ENCODE measurements at places on chromosomes 1 and 21.
A peak's percentile ranks its signal among the peaks of the same experiment; 100 is the strongest.

DNA sequence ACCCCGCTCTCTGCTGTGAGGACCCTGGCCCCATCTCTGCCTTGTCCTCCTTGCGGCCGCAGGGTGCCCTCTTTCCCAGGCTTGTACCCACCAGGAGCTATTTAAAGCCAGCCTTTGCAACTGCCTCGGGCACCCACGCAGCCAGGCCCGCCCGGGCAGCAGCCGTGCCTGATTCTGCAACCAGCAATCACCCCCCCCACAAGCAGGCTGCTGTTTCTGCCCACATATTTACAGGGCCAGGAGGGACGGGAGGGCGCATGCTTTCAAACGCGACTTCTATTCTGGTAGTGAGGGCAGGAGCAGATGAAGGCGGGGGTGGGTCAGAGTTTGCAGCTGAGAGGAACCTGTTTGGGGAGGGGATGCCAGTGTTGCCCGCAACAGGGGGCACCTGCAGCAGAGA lies 13.6 kb downstream of the GABRD start:
- DNase-seq = no peak

GRCh38 chr1:227357171-227357926 lies 39.1 kb upstream of the CDC42BPA start:
- peak; percentile 69 for DNase-seq

GRCh38 chr1:56505792-56506743 lies 73.3 kb downstream of the PLPP3 start:
- no peak for DNase-seq

DNA sequence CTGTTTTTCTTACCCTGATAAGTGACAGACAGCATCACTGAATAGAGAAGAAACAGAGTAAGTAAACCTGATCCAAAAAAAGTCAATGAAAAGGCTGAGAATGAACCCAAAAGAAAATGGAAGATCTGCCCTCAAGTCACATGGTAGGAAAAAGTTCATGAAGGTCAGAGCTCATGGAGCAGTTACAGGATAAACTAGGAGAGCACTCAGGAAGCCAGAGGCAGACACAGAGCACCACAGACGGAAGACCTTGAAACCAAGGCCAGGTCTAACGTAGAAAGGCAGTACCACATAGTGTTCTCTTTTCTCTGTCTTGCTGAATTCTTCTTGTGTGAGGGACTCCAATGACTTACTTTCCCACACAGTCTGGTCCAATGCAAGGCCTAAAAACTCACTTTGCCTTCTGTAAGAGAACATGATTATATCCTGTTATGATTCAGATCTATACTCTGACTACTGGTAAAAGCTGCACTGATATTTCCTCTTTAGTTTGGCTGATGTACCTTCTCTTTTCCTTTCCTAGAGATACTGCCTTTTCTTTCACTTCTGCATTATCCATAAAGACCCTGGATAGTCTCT lies 40.8 kb downstream of the RTCA start:
- DNase-seq = no peak

GRCh38 chr1:152663098-152663497 lies at the start of gene LCE2D:
LCE2D (plus strand) TSS chr1:152663380; CDS start chr1:152664106, 726 bp downstream.
- no peak for DNase-seq

DNA sequence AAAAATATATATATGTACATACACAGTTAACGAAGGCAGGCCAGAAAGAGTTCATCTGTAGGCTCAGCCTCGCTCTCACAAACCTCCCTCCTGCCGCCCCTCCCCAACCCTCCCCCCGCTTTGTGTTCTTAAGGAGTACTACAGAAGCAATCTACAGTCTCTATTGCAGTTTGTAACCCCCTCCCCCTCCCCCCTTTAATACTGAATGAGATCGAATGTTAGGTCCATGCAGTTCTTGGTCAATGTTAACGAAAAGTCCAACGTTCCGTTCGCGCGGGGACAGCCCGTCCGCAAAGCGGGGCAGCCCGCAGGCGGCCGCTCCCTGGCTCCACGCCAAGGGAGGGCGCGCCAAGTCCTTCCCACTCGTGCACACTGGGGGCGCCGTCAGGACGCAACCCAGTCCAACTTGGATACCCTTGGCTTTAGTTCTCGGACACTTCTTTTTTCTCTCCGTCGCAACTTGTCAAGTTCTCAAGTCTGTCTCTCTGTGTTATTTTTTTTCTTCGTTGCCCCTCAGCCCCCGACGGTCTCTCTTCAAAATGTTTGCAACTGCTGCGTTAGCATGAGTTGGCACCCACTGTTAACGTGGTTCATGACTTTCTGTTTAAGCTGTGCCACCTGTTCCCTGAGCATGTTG lies 2.2 kb downstream of the JUN start:
- peak; percentile 60 for DNase-seq

DNA sequence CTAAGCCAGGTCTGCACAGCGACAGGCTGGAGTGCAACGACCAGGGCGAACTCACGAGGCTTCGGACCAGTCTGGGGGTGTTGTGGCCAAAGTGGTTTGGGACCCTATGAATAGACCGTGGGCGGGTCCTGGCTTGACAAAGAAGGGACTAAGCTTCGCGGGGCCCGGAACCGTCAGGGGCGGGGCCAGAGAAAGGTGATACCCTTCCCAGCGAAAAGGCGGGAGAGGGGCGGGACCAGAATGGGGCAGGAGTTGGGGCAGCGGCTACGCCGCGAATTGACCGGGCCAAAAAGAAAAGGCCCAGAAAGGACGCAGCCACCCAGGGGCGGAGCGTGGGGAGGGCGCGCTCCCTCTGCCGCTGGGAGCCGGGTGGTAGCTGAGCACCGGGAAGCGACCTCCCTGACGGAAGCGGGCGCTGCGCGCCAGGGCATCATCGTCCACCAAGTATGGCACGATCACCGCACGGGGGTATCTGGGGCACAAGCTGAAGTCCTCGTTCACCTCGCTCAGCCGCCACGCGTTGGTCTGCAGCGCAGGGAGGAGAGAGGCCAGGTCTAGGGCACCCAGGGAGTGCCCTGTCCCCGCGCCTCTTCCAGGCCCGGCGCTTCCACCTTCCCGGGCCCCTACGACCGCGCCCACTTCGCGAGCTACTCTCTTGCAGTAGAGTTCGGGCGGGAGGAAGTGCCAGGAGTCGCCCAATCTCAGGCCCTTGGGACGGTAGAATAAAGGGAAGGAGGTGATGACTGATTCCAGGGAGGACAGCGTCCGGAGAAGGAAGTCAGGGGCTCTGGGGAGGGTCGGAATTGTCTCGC lies 6.7 kb upstream of the FAM167B start:
- peak; percentile 78 for DNase-seq

DNA sequence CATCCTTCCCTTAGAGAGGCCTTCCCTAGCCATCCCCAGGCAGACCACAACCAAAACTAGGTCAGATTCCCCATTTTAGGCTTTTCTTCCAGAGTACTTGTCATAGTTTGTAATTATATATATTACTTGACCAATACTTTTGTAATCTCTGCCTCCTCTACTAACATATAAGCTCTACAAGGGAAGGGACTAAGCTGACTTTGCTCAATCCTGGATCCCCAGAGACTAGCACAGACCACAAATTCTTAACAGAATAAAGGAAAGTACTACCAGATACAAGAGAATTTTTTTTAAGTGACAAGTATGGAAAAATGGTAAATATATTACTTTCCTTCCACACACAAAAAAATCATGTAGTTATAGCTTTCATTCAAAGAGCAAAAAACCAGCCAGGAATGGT lies 2.0 kb downstream of the ZMYM6 start:
- no peak for DNase-seq

GRCh38 chr1:5513846-5514526 lies 478.2 kb downstream of the NPHP4 start:
- DNase-seq = no peak

- no peak for DNase-seq
Measured at GRCh38 chr1:89170170-89171066, 5.4 kb downstream of the GBP7 start.

DNA sequence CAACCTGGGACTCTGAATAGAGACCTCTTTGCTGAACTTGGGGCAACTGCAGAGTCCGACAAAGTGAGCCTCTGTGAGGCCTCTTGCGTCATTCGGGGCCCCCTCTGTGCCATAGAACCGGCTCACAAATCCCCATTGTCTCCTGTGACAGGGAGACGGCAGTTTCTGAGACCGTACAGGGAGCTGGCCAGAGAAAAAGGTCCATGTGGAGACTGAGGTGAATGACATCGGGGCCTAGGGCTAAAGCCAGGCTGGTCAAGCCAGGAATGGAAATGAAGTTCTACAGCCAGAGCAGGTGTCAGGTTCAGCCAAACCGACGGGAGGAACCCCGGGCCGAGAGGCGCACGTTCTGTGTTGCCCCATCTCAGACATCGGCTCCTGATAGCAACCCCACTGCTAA lies 37.1 kb upstream of the TRIM67 start:
- no peak for DNase-seq

- no peak for DNase-seq
Measured at GRCh38 chr1:55124470-55124869, 85.1 kb downstream of the PCSK9 start.

- no peak for DNase-seq
Measured at GRCh38 chr1:191034132-191034531, 556.5 kb upstream of the BRINP3 start.

GRCh38 chr1:17248781-17249180 lies at the start of gene PADI3:
PADI3 (plus strand) TSS chr1:17249098; CDS start chr1:17249138, 40 bp downstream.
- DNase-seq = no peak

DNA sequence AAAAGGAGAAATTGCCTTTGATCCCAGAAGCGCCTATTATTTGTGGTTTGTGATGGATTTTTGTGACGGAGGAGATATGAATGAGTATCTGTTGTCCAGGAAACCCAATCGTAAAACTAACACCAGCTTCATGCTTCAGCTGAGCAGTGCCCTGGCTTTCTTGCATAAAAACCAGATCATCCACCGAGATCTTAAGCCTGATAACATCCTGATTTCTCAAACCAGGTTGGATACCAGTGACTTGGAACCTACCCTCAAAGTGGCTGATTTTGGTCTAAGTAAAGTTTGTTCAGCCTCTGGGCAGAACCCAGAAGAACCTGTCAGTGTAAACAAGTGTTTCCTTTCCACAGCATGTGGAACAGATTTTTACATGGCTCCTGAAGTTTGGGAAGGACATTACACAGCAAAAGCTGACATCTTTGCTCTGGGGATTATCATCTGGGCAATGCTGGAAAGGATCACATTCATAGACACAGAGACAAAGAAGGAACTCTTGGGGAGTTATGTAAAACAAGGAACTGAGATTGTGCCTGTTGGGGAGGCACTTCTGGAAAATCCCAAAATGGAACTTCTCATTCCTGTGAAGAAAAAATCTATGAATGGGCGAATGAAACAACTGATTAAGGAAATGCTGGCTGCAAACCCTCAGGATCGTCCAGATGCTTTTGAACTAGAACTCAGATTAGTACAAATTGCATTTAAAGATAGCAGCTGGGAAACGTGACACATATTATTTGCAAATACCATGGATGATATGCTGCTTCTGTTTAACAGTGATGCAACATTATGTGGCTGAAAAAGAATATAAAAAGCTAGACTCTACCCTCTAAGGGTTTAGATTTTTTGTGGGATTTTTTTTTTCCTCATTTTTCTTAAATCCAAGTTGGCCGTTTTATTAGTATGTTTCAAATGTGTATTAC lies 10.5 kb downstream of the PDIK1L start:
- no peak for DNase-seq

DNA sequence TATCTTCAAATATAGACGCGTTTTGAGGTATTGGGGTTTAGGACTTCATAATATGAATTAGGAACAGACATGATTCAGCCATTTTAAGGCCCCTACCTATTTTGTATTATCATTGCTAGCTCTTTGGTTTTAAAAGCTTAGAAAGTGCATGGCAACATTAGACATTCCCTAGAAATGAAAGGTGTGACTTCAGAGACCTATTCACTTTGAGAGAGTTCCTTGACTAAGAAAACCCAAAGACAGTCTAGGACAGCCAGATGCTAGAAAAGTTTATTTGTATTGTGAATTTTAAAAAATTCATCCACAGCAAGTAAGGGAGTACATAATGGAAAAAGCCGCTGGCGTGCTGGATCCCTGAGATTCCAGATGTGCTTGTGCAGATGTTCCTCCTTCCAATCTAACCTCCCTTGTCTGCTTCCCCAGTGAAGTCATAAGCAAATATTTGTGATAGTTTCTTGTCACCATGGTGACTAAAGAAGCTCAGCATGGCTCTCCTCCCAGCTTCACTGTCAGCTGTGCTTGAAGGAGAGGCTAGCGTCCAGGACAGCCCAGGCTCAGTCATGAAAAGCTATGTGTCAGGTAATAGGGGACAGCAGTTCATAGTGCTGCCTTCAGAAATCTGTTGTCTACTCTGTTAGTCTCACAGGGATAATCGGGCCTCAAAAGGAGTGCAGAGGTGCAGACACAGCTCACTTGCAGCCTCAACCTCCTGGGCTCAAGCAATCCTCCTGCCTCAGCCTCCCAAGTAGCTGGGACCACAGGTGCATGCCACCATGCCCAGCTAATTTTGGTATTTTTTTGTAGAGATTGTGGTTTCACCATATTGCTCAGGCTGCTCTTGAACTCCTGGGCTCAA lies 34.8 kb downstream of the KPNA6 start:
- DNase-seq = peak; percentile 87

GRCh38 chr1:202088206-202088605 lies 34.5 kb upstream of the GPR37L1 start:
- DNase-seq = no peak

DNA sequence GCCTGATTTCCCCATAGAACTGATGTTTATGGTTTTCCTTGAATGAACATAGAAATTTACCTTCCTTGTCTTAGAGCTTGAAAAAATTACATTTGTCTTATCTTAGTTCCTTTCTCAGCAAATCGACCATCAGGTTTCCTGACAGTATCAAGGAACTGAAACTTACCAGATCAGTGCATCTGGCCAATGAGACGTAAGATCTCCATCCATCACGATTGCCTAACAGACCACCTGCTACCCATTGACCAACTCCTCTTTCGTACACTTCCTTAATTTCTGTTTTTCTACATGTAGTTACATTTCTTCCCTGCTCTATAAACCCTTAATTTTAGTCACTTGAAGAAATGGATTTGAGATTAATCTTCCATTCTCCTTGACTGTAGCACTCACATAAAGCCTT lies 57.4 kb upstream of the TMPRSS15 start:
- DNase-seq = no peak

DNA sequence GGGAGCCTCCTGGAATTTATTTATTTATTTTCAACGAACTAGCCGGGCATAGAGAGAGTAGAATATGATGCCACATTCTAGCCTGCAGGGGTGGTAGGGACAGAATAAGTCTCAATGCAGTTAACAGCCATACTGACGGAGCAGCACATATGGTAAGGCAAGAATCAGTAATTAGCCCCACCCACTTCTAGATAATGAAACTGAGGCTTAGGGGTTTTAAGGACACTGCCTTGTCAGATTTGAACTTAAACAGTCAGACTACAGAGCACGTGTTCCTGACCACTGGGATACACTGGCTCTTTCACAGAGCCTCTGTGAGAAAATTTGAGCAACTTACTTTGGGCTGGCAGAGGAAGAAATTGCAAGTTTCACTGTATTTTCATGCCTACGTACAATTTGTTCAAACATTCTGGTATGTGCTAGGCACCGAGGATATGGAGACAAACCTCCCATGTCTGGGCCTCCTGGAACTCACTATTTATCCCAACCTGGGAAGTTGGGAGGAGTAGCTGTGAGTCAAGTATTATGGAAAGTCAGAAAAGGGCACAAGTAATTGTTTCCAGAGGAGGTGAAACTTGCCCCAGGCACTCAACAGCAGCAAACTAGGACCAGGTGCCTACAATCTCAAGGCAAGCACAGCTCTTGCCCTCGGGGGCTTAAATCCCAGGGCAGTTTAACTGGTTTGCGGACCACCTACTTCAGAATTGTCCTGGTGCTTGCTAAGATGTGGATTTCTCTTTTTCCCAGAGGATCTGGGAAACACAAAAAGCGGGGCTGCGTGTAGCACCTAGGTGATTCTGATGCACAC lies 1.6 kb upstream of the CLIC4 start:
- no peak for DNase-seq

Measured in AG08396 (cell line).